CD4-positive, CD25-positive, alpha-beta regulatory T cell (primary cell): ENCODE measurements at places on chromosomes 7 and 10. TPM values are rescaled to one million over a fixed set of nuclear protein-coding genes. Genes with fewer than 3 reads are reported as not detected.

GRCh38 chr7:18231854-18232253 is 204.2 kb upstream of the PRPS1L1 start:
- DNase-seq = no peak

GRCh38 chr10:130138479-130138866 is 2.3 kb downstream of the GLRX3 start:
- DNase-seq = no peak

Gene MINDY4
- total RNA-seq = 0.49 TPM

GRCh38 chr10:89164080-89164479 is 43.0 kb downstream of the CH25H start:
- no peak for DNase-seq

DNA sequence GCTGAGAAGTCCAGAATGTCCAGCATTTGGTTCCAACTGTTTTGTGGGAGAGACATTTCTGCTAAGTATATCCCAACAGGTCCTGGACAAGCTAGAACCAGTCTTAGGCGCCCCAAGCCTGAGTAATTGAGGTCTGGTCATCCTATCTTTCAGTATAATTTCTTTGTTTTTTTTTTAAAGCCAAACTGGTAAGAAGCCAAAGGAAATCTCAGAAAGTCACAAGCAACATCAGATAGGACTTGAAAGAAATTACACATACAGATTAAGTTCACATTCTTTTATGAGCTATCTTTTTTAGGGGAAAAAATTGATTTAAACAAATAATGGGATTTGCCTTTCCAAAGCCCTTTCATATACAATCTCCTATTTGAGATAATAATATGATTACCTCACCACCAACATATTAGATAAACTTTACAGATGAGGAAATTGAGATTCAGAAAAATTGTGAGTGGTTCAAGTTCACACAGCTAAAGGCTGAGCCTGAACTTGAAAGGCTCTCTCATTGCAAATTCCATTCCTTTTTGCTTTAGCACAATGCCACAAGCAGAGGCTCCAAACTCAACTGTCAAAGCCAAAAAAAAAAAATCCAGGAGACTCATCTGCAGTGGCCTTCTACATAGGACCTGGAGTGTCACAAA is 15.0 kb downstream of the PDLIM1 start:
- no peak for DNase-seq

Gene GPR85
- not detected for total RNA-seq

Gene TAC1
- not detected for total RNA-seq

Gene RET
- total RNA-seq = 0.37 TPM

Gene UROS
- 22.3 TPM for total RNA-seq

GRCh38 chr7:99123571-99124033 is 20.3 kb downstream of the SMURF1 start:
- DNase-seq = no peak

DNA sequence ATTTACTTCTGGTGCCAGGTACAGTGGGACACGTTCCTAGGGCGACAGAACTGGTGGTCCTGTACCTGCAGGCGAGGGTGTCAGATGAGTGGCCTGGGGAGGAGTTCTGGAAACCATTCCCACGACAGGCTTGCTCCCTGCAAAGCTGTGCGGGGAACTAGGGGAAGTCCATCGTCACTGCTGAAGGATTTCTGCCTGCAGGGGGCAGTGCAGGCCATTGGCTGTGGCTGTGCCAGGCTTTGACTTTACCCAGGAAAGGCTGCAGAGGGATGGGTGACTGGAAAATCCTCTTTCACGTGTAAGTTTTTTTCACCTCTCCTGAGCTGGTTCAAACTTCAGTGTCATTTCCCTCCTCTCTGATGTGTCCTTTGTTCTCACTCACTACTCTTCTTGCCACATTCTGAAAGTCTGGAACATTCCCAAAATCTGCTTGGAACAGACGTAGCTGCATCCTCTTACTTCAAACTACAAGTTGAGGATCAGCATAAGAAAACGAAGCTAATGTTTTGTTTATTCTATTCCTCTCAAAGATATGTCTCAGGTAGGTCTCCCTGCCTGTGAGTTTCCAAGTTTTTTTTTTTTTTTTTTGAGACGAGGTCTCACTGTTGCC is 126.5 kb downstream of the SH2D4B start:
- DNase-seq = peak; percentile 6
